ENCODE measurements at places on chromosomes 6 and 20. TPM values are rescaled to one million over a fixed set of nuclear protein-coding genes. Genes with fewer than 3 reads are reported as not detected.

Gene NRSN2
- 8.5 TPM for total RNA-seq

Gene SRF
- 31.0 TPM for total RNA-seq

Gene CGA
- total RNA-seq, result not detected

Gene MOG
- not detected for total RNA-seq

Gene PRR18
- not detected for total RNA-seq

Gene KCNS1
- total RNA-seq, result 0.70 TPM

Gene SRXN1
- 12.7 TPM for total RNA-seq

Gene OR2B6
- not detected for total RNA-seq

Gene UST
- 0.49 TPM for total RNA-seq

Gene PRDM13
- not detected for total RNA-seq

Gene TTLL9
- not detected for total RNA-seq

Gene RAB32
- 0.50 TPM for total RNA-seq

Gene EPB41L1
- total RNA-seq, result 0.20 TPM

Gene KCNK5
- total RNA-seq, result 15.8 TPM

Gene PHACTR3
- not detected for total RNA-seq

Gene BFSP1
- not detected for total RNA-seq

Gene HTR1E
- not detected for total RNA-seq

Gene NRSN1
- total RNA-seq, result not detected

Gene OVOL2
- total RNA-seq, result not detected

Gene SYCP2
- total RNA-seq, result 2.2 TPM

Gene PRKN
- total RNA-seq, result 4.1 TPM

Gene RTF2
- 85.5 TPM for total RNA-seq

Gene SLC13A3
- not detected for total RNA-seq

Gene C20orf144
- total RNA-seq, result 0.23 TPM

Gene NKAIN2
- total RNA-seq, result not detected

Gene SERPINB6
- total RNA-seq, result 78.4 TPM

Measured in activated naive CD4-positive, alpha-beta T cell treated with anti-CD3 and anti-CD28 coated beads, Interleukin-2, amount 50 U/mL, for 72 hours (primary cell).